ENCODE measurements at places on chromosomes 13 and 19. TPM values are rescaled to one million over a fixed set of nuclear protein-coding genes. Genes with fewer than 3 reads are reported as not detected.

HSPBP1 gene
- 24.2 TPM for total RNA-seq

RFX2 gene
- total RNA-seq, result 2.3 TPM

LRRC25 gene
- total RNA-seq, result 29.9 TPM

SSC5D gene
- total RNA-seq, result 4.3 TPM

CFD gene
- total RNA-seq, result 28.1 TPM

SLC25A41 gene
- total RNA-seq, result not detected

GRCh38 chr13:110815471-110816204 lies 99.2 kb downstream of the ANKRD10 start:
- no peak overlapping the region for H3K4me3 ChIP-seq
- no peak overlapping the region for H3K27ac ChIP-seq
- peaks cover 8% of the 10 kb centered on the region for H3K27me3 ChIP-seq

DNA sequence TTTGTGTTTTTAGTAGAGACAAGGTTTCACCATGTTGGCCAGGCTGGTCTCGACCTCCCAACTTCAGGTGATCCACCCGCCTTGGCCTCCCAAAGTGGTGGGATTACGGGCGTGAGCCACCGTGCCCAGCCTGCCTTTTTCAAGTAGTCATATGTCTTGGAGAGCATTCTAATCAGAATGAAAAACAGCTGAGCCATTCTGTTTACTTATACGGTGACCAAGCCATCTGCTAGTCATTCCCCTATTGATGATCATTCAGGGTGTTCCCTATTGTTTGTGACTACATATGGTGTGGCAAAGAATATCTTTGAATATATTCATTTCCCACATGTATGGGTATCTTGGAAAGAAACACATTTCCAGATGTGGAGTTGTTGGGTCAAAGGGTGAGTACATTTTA lies 17.2 kb downstream of the BLOC1S3 start:
- H3K27ac ChIP-seq, result no peak overlapping the region
- H3K27me3 ChIP-seq, result no peaks in the 10 kb centered on the region
- no peaks in the 10 kb centered on the region for H3K4me1 ChIP-seq
- no peaks in the 10 kb centered on the region for H3K36me3 ChIP-seq

- no peak for DNase-seq
- H3K4me1 ChIP-seq, result no peaks in the 10 kb centered on the region
- no peaks in the 10 kb centered on the region for H3K36me3 ChIP-seq
- H3K4me3 ChIP-seq, result no peak overlapping the region
- H3K27ac ChIP-seq, result no peak overlapping the region
- no peaks in the 10 kb centered on the region for H3K27me3 ChIP-seq
Measured at GRCh38 chr13:43865892-43866291, 13.6 kb downstream of the CCDC122 start.

- H3K27ac ChIP-seq, result no peak overlapping the region
- H3K36me3 ChIP-seq, result no peaks in the 10 kb centered on the region
- H3K27me3 ChIP-seq, result no peaks in the 10 kb centered on the region
- H3K4me3 ChIP-seq, result no peak overlapping the region
- H3K4me1 ChIP-seq, result peaks cover 11% of the 10 kb centered on the region
Measured at GRCh38 chr13:100544866-100545683, 43.5 kb downstream of the GGACT start.

DNA sequence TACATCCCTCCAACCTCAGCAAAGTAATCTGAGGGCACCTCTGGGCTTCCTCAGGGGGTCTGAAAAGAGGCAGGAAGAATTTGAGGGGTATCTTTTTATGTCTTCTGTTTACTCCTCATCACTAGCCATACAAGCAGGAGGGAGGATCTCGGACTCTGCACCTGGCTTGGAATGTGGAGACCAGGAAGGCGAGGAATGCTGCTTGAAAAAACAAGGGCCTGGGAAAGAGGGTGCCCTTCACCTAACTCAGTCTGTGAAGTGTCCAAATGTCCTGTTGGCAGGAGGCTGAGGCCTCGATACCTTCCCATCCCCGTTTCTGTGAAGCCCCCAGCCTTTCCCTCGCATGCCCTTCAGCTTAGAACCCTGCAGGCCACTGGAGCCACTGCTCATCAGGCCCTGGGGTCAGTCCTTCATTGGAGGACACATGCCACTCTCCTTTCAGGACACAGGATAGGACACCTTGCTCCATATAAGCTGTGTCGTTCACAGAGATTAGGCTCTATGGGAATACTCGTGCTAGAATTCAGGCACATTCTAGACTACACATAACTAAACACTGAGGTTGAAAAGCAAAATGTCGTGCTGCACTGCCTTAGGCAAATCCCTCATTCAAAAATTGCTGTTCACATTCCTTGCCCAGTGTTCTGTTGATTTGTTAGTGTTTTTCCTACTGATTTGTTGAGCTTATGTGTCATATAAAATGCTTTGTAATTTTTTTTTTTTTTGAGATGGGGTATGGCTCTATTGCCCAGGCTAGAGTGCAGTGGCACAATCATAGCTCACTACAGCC lies 49.7 kb downstream of the ESD start:
- H3K27me3 ChIP-seq, result no peaks in the 10 kb centered on the region
- H3K27ac ChIP-seq, result no peak overlapping the region
- peaks cover 3% of the 10 kb centered on the region for H3K36me3 ChIP-seq
- no peaks in the 10 kb centered on the region for H3K4me1 ChIP-seq
- no peak for DNase-seq
- no peak overlapping the region for H3K4me3 ChIP-seq

GRCh38 chr19:531753-532560 lies at the start of gene CDC34:
CDC34 (plus strand) TSS chr19:531760; CDS start chr19:531932, 172 bp downstream.
- peaks cover 19% of the 10 kb centered on the region for H3K36me3 ChIP-seq
- DNase-seq, result peak; percentile 32
- peaks cover 13% of the 10 kb centered on the region for H3K4me1 ChIP-seq
- H3K27me3 ChIP-seq, result no peaks in the 10 kb centered on the region
- H3K27ac ChIP-seq, result peak within 1 kb of the TSS; percentile 97
- peak within 1 kb of the TSS; percentile 100 for H3K4me3 ChIP-seq

DNA sequence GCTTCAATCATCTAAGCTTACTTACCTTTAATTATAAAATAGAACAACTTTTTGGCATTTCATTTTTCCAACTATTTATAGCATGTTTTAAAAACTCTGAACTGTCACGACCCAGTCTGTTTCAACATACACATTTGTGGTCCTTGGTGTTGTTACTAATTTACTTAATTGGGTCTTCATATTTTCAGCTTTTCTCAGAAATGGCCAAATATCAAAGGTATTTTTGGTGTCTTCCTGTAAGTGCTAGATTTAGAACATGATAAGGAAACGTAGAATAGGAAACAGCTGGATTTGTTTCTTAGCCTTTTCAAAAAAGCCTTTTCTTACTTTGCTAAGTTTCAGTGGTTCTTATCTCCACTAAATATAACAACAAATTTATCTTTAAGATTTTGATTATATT lies 11.4 kb downstream of the LPAR6 start:
- H3K27ac ChIP-seq, result peak overlapping the region; percentile 26
- H3K4me1 ChIP-seq, result peaks cover 35% of the 10 kb centered on the region
- no peaks in the 10 kb centered on the region for H3K27me3 ChIP-seq
- DNase-seq, result no peak
- no peak overlapping the region for H3K4me3 ChIP-seq
- H3K36me3 ChIP-seq, result no peaks in the 10 kb centered on the region

DNA sequence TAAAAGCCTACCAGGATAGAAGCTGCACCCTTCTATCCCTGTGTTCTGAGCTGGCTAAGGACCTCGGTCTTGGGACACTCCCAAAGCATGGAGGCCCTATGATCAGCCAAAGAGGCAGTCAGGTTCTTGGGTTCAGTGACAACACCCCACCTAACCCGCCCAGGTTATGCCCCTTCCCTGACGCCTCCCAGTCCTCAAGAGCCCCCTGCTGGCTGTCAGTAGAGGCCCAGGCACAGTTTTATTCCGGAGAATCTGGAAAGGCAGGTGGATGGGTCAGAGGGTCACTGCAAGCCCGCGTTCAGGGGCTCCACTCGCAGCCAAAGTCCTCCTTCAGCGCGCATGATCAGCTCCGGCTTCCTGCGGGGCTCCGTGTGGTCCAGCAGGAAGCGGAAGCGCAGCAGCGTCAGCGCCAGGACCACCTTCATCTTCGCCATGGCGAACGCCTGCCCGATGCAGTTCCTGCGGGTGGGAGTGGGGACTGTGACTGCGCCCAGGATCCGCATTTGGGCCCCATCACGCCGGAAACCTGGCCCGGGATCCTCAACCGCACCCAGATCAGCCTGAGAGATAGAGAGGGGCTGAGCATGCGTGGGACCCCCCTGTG lies 22.3 kb downstream of the OR10H3 start:
- peaks cover 38% of the 10 kb centered on the region for H3K27me3 ChIP-seq
- no peak overlapping the region for H3K27ac ChIP-seq
- H3K4me1 ChIP-seq, result no peaks in the 10 kb centered on the region
- H3K36me3 ChIP-seq, result no peaks in the 10 kb centered on the region

GRCh38 chr19:39778763-39779162 lies at the start of gene LEUTX:
LEUTX (plus strand) TSS chr19:39778854; CDS start chr19:39778921, 67 bp downstream.
- DNase-seq, result no peak
- no peaks in the 10 kb centered on the region for H3K4me1 ChIP-seq
- H3K27me3 ChIP-seq, result no peaks in the 10 kb centered on the region
- no peak within 1 kb of the TSS for H3K27ac ChIP-seq
- no peaks in the 10 kb centered on the region for H3K36me3 ChIP-seq

DNA sequence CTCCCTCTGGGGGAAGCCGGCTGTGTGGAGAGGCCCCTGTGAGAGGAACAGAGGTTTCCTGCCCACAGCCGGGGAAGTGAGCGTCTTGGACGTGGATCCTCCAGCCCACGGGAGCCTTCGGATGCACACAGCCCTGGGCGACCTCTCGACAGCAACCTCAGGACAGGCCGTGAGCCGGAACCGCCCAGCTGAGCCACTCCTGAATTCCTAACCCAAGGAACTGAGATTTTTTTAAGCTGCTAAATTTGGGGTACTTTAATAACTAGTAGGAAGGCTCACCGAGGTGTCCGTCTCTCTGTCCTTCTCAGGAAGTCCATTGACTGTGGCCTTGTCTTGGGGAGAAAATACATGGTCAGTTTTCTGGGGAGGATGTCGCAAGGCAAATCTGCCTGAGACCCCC lies 9.1 kb downstream of the LAIR1 start:
- DNase-seq, result no peak
- no peak overlapping the region for H3K4me3 ChIP-seq
- H3K4me1 ChIP-seq, result no peaks in the 10 kb centered on the region
- H3K36me3 ChIP-seq, result no peaks in the 10 kb centered on the region

DNA sequence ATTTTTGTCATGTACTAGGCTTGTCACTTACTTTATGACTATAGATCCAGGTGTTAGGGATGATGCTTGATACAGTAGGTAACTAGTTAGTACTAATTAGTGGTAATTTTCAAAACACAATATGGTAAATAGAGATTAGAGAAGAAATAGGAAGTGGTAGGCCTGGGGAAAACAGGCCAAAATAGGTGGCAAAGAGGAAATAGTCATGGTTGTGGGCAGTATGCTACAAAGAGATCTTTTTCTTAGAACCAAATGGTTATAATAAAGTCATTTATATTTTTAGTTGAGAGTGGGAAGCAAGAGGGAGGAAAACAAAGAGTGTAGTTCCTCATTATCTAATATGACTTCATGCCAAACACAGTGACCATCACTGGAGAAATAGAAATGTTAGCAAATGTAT lies 9.1 kb upstream of the VWA8 start:
- H3K36me3 ChIP-seq, result no peaks in the 10 kb centered on the region
- no peaks in the 10 kb centered on the region for H3K4me1 ChIP-seq
- no peak overlapping the region for H3K4me3 ChIP-seq
- DNase-seq, result no peak
- no peak overlapping the region for H3K27ac ChIP-seq

- no peaks in the 10 kb centered on the region for H3K27me3 ChIP-seq
- H3K27ac ChIP-seq, result no peak overlapping the region
- peaks cover 10% of the 10 kb centered on the region for H3K4me1 ChIP-seq
Measured at GRCh38 chr13:45195421-45195820, 5.4 kb downstream of the KCTD4 start.

DNA sequence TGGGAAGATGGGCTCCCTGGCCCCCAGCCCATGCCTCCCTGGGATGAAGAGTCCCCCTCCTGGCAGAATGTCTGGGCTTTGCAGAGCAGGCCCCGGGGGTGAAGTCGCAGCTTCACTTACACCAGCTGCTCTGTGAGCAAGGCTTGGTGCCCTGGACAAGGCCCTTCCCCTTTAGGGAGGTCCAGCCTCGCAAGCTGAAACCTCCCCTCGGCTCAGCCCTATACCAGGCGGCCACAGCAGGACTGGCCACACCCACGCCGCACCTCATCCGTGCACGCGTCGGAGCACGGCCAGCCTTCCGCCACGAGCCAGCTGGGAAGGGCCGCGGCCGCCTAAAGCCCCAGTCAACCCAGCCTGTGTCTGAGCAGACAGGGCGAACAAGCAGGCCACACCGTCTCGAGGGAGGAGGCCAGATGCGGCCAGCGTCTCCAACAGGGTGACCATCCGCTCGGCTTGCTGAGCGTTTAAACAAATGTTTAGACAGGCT lies 83.2 kb upstream of the MCF2L start:
- DNase-seq, result peak; percentile 91
- H3K4me1 ChIP-seq, result peaks cover 9% of the 10 kb centered on the region
- H3K27me3 ChIP-seq, result no peaks in the 10 kb centered on the region
- H3K27ac ChIP-seq, result peak overlapping the region; percentile 49
- no peak overlapping the region for H3K4me3 ChIP-seq
- no peaks in the 10 kb centered on the region for H3K36me3 ChIP-seq

DNA sequence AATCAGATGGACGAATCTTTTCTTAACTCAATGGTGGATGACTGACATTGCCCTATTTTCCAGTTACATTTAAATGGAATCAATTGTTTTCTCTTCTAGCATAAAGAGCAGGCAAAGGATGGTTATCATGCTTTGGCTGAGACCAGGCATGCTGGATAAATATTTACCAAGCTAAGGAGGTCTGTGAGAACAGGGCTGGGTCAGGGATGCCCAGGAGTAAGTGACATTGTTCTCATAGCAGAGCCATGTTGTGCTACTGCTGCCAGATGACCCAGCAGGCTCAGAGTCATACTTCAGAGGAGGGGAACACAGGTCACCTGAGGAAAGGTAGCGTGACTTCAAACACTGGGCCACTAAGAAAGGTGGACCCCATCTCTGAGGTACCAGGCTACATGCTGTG lies 116.0 kb upstream of the RNF113B start:
- H3K4me3 ChIP-seq, result no peak overlapping the region
- no peaks in the 10 kb centered on the region for H3K36me3 ChIP-seq
- H3K27me3 ChIP-seq, result no peaks in the 10 kb centered on the region

DNA sequence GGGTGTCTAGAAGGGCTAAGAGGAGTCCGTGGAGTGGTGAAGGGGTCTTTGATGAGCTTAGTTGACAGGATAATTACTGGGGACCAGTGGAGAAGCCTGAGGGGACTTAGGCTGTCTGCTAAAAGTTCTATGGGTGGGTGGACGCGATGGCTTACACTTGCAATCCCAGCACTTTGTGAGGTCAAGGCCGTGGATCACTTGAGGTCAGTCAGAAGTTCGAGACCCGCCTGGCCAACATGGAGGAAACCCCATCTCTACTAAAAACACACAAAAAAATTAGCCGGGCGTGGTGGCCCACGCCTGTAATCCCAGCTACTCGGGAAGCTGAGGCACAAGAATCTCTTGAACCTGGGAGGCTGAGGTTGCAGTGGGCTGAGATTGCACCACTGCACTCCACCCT lies 2.8 kb upstream of the GSK3A start:
- H3K36me3 ChIP-seq, result peaks cover 20% of the 10 kb centered on the region
- peaks cover 37% of the 10 kb centered on the region for H3K4me1 ChIP-seq
- DNase-seq, result peak; percentile 33
- no peaks in the 10 kb centered on the region for H3K27me3 ChIP-seq

GRCh38 chr13:45658586-45659235 lies 43.2 kb upstream of the ERICH6B start:
- DNase-seq, result no peak
- H3K4me1 ChIP-seq, result no peaks in the 10 kb centered on the region
- H3K36me3 ChIP-seq, result no peaks in the 10 kb centered on the region
- no peaks in the 10 kb centered on the region for H3K27me3 ChIP-seq

GRCh38 chr13:30871588-30872275 lies 34.3 kb upstream of the MEDAG start:
- no peak overlapping the region for H3K4me3 ChIP-seq
- no peaks in the 10 kb centered on the region for H3K27me3 ChIP-seq
- H3K36me3 ChIP-seq, result no peaks in the 10 kb centered on the region
- H3K27ac ChIP-seq, result no peak overlapping the region

Data from adrenal gland (tissue), 19 donors.